ENCODE measurements at places on chromosomes 6 and 20.

GRCh38 chr6:157226026-157226625 is 97.2 kb downstream of the TMEM242 start:
- DNase-seq, result no peak

- no peak for DNase-seq
These were observed 131.1 kb downstream of the MYLK4 start for GRCh38 chr6:2619651-2620050.

DNA sequence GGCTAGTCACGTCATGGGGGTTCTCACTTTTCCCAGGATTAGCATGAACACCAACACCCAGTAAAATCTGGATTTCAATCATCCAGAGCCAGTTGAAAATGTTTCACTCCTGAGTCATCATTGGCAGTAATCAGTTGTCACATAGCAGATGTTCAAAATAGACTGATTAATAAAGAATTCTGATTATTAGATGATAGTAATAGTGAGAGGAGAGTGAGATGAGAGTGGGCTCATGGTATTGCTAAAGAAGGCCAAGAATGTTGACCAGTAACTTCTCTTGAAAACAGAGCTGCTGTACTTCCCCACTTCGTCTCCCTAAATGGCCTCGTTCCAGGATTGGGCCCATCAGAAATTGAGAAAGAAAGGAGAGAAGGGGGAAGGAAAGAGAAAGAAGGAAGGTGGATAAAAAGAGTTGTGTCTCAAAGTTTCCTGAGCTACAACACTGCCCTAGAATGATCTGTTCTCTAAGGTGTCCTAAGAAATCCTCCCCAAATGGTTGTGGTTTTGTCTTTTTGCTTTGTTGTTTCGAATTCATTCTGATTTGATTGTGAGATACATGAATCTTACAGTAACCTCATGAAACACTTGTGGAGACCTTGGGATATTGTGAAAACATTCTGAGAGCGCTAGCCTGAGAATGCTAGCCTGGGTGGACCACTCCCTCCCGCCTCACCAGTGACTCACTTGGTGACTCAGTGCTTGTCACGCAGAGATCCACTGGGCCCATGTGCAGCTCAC is 502.2 kb upstream of the JARID2 start:
- DNase-seq, result no peak

DNA sequence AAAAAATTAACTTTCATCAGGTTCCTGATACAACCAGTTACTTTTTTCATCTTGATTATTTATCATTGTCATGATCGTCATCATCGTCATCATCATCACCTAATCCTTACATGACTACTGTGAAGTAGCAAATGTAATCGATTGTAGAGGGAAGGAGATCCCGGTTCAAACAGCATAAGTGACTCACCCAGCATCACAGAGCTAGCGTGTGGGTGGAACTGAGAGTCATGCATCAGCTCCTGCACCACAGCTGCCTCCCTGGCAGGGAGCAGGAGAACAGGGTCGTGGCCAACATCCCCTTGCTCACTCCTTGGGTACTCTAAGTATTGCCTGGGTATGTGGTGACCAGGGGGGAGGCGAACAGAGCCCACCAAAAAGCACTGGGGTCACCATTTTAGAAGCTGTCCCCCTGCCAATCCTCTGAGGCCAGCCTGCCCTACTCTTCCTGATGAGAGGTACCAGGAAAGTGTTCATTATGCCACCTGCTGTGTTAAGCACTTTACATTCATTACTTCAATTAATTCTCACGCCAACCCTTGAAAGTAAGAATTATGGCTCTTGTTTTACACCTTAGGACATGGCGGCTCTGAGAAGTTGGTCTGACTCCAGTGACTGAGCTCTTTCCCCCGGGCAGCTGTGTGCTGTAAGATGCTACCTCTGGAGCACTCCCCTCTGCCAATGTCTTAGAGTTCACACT is 425.2 kb downstream of the CD83 start:
- no peak for DNase-seq

DNA sequence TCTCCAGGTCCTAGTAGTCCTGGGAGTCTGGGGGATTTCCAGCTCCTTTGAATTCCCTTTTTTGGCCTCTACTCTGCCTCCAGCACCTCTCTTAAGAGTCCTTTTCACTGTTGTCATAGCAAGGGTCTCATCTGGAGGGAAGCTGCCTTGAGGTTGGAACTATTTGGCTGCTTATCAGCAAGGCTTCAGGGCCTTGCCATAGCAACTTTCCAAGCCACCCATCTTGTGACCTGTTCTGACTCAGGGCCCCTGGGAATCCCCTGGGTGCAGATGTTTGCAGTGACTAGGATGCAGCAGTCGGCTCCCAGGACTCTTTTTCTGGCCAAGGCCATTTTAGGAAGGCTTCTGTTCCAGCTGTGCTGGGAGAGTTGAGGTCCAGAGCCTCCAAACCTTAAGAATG is 12.4 kb downstream of the PKIG start:
- DNase-seq, result no peak

GRCh38 chr6:45666846-45667245 is 289.1 kb upstream of the SUPT3H start:
- no peak for DNase-seq

DNA sequence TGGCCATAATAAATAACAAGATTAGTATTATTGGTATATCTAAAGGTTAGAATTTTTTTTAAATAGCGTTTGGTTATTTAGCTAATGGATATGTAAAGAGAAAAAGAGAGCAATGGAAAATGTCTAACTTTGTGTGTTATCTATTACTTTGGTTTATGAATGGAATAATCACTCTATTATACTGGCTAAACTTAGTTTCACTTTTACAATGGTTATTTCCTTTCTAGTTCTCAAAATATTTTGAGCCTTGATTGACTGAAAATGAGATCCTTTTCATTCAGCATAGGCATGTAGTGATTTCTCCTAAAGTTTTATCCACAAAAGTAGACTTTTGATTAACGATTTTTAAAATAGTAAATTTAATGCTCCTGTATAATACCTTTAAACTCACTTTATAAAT is 51.6 kb upstream of the MLIP start:
- DNase-seq, result no peak

DNA sequence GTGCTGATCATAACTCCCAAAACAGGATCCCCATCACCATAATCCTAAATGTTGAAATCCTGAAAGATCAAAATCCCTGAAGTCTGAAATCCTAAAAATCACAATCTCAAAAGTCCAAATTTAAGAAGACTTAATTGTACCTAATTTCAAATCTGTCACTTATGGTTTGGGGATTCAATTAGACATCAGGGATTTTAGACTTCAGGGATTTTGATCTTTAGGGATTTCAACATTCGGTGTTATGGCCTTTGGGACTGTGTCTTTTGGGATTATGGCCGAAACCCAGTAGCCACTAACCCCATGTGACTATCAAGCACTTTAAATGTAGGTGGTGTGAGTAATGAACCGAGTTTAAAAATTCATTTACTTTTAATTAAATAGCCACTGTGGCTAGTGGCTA is 21.7 kb upstream of the AVP start:
- no peak for DNase-seq

DNA sequence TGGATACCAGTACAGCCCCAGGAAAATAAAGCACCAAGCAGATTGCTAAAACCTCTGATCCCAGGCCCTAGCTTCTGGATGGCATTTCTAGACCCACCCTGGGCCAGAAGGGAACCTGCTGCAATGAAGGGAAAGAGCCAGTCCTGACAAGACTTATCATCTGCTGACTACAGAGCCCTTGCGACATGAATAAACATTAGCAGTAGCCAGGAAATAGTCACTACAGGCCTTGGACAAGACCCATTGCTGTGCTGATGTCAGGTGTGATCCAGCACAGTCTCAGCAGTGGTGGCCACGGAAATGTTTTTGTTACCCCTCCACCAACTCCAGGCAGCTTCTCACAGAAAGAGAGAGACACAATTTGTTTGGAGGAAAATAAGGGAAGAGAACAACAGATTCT is 399.3 kb downstream of the HAO1 start:
- no peak for DNase-seq

Measured in esophagus muscularis mucosa (tissue), 4 donors.